ENCODE measurements at places on chromosomes 6 and 20.
A peak's percentile ranks its signal among the peaks of the same experiment; 100 is the strongest.

DNA sequence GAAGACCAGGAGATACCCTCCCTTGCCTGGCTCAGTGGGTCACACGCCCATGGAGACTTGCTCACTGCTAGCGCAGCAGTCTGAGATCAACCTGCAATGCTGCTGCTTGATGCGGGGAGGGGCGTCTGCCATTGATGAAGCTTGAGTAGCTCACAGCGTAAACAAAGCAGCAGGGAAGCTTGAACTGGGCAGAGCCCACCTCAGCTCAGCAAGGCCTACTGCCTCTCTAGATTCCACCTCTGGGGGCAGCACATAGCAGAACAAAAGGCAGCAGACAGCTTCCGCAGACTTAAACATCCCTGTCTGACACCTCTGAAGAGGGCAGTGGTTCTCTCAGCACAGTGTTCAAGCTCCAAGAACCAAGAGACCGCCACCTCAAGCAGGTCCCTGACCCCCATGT, 271.3 kb downstream of the ESR1 start:
- no peak for DNase-seq

DNA sequence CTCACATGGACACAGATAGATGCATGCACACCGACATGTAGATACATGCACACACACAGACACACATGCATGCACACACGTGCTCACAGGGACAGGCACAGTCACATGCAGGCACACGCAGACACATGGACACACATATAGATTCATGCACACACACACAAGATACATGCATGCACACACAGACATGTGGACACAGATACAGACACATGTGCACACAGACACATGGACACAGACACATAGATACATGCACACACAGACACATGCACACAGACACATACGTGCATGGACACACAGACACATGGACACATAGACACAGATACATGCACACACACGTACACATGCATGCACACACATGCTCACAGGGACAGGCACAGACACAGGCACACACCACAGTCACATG, 19.8 kb downstream of the SYNDIG1 start:
- no peak for DNase-seq

DNA sequence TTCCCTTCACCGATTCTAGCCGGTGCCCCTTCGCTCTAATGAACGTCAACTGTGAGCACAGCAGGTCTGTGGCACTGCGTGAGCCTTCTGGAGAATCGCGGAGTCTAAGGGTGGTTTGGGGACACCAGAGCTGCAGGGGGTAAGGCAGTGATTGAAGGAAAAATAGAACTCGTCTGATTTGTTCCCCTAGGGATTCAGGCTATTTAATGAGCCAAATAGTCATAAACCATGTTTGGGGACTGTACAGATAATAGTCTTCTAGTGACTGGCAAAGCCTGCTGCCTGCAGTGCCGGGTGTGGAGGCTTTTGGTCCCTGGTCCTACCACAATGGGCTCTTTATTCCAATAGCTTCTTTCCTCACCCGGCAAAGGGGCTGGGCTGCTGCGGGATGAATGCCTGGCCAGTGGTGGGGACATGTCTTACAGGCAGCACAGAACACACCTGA, 11.1 kb upstream of the NTSR1 start:
- no peak for DNase-seq

GRCh38 chr6:13259393-13259792, 68.9 kb downstream of the TBC1D7 start:
- no peak for DNase-seq

GRCh38 chr6:722077-722524, 29.2 kb upstream of the EXOC2 start:
- DNase-seq, result peak; percentile 81

GRCh38 chr20:59499863-59500262, 104.5 kb upstream of the PHACTR3 start:
- no peak for DNase-seq

GRCh38 chr6:108739496-108740330, 108.5 kb upstream of the ARMC2 start:
- DNase-seq, result no peak

GRCh38 chr20:59455402-59456341, 148.7 kb upstream of the PHACTR3 start:
- DNase-seq, result no peak

GRCh38 chr6:113920663-113921267, 50.2 kb downstream of the HDAC2 start:
- no peak for DNase-seq

- no peak for DNase-seq
Measured at GRCh38 chr6:74491844-74492374, 713.9 kb downstream of the COL12A1 start.

DNA sequence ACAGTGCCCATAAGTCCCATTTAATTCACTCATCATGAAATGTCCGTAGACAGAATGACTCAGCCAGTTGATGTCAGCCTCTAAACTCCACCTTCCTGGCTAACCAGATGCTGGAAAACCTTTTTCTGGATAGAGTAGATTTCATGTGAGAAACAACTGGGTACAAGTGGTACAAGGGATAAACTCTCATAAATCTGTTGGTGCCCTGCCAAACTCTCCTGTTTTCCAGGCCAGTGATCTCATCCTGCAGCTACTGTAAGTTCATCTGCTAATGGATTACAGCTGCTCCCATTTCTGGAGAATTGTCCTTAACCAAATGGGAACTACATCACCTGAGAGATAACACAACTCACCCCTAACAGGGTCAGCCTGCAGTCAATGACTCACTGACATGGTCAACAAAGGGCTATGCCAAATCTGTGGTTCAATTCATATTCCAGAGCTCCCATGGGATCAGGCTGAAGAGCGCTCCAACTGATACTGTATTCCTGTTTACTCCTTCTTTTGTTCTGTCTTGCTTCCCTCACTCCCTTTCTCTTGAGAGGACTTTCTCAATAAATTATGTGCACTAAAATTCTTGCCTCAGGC, 210.1 kb upstream of the HDDC2 start:
- no peak for DNase-seq

DNA sequence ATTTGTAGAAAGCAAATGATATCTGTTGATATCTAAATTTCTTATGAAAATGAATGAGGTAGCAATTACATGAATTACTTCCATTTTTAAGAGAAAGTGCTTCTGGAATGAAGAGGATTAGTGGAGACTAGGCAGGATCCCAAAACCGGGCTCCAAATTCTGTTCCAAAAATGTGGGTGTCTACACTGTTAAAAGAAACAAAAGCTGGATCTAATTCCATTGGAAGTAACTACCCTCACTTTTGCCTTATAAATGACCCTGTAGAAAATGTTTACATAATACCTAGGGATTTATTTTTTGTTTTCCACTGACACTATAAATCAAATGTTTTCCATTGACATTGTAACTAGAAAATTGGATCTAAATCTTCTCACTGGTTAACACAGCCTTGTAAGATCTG, 454.9 kb upstream of the JARID2 start:
- DNase-seq, result no peak

GRCh38 chr20:11454966-11455799, 462.5 kb upstream of the BTBD3 start:
- DNase-seq, result peak; percentile 17

DNA sequence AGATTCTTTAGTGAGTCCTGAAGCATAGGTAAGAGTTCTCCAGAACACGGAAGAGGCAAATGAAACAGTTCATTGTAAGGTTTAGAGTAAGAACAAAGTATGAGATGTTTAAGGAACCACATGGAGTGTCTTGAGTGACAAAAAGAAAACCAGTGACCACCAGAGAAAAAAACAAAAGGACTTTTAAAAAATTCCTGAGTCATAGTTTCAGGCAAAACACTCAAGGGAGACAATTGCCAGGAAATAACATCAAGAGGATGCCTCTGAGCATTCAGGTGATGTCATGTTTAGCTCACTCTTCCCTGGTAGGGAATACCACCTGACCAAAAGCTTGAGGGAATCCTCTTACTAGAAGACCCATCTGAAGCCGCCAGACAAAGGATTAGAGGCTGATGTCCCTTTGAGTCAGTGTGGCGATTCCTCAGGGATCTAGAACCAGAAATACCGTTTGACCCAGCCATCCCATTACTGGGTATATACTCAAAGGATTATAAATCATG, 110.3 kb downstream of the COL19A1 start:
- DNase-seq, result no peak

Measured in transverse colon (tissue), 4 donors.